ENCODE measurements at places on chromosomes 2 and 18.

- DNase-seq, result no peak
These were observed 63.2 kb upstream of the TFCP2L1 start for GRCh38 chr2:121348128-121348740.

- DNase-seq, result no peak
These were observed 133.4 kb downstream of the ZNF407 start for GRCh38 chr18:74731097-74731496.

DNA sequence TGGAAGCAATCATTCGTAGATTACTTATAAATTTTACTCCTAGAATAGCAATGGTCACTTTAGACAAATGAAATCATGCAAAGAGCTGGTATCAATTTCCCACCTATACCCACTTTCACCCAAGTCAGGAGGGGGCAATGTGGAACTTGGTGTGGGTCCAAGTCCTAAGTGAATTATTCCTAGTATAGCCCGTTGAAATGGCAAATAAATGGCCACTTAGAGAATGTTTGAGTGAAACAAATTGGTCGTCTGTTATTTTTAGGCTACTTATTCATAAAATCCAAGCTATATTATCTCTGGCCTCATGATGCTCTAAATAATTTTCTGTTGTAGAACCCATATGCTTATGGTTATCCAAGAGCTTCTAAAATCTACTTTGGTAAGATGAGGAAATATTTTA is 98.1 kb downstream of the MYO3B start:
- no peak for DNase-seq

DNA sequence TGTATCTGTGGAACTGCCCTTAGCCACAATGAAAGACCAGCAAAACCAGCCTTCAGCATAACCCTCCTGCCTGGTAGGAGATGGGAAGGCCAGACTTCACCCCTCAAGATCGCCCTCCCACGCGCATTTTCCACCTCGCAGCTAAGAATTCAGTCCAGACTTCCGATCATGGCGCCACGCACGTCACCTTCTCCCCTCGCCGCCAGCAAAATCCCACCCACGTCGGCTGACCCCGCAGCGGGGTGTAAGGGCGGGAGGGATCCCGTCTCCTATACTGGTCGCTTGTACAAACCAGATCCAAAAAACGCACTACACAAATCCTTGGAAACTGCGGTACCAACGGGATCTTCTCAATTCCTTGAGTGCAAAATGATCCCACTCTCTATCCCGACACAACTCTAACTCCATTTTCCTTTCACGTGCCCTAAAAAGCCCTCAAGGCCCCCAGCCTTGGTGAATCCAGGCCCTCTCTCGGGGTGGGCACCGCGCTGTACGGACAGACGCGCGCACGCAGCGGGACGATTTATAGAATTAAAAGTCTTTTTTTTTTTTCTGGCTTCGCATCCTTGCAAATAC is 1.0 kb upstream of the BMPR2 start:
- DNase-seq, result peak; percentile 24

- DNase-seq, result no peak
These were observed 5.6 kb downstream of the PHLPP1 start for GRCh38 chr18:62720766-62721613.

GRCh38 chr2:29115797-29116781 is 874 bp downstream of the CLIP4 start:
- peak; percentile 66 for DNase-seq

- no peak for DNase-seq
These were observed 403.3 kb upstream of the SMIM21 start for GRCh38 chr18:75830828-75831227.

- DNase-seq, result no peak
These were observed 483.8 kb upstream of the REG3G start for GRCh38 chr2:78541451-78542267.
